ENCODE measurements at places on chromosomes 2 and 18.

DNA sequence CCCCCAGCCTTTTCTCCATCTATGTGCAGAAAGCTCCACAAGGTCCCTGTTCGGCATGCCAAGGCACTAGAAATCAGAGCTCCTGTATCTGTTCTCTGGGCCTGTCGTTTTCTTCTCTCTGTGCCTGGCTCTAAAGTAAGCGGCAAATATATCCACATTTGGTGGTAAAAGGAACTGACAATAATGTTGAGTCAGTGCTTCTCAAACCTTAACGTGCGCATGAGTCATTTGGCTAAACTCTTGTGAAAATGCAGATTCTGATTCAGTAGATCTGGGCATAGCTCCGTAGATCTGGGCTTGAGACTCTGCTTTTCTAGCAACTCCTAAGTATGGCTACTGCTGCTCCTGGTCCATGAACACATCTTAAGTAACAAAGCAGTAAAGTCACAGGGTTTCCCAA is 16.5 kb upstream of the ACSL3 start:
- no peak for DNase-seq

DNA sequence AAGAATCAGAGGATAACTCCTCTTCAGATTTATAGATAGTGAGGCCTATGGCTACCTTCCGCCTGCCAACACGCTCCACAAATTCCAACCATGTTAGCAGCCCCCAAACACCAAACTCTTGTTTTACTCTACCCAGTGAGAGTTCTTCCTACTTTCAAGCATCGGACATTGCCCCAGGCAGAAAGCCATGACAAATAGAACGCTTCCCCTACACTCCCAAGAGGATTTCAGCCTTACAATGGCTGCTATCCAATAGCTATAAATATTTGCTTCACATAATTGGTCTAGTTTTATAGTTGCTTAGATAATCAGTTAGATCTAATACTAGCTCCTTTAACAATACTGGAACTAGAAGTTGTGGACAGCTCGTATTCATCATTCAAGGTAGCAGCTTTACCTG is 503.4 kb upstream of the VRK2 start:
- no peak for DNase-seq

GRCh38 chr18:51168960-51169662 is 28.4 kb downstream of the MEX3C start:
- no peak for DNase-seq

GRCh38 chr18:23573626-23574431 is 12.5 kb downstream of the NPC1 start:
- peak; percentile 55 for DNase-seq

DNA sequence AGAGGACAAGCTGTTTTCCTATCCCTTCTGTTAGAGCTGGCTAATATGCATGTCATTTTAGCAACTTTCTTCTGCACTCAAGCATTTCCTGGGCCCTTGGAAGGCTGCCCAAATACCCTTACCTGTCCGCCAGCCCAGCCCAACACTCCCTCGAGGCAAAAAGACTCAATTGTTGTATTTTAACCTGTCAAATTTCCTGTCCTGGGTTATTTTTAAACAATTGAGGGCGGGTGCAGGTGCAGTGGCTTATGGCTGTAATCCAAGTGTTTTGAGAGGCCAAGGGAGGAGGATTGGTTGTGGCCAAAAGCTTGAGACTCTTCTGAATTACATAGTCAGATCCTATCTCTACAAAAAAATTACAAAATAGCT is 125.0 kb upstream of the ARHGAP28 start:
- DNase-seq, result no peak

DNA sequence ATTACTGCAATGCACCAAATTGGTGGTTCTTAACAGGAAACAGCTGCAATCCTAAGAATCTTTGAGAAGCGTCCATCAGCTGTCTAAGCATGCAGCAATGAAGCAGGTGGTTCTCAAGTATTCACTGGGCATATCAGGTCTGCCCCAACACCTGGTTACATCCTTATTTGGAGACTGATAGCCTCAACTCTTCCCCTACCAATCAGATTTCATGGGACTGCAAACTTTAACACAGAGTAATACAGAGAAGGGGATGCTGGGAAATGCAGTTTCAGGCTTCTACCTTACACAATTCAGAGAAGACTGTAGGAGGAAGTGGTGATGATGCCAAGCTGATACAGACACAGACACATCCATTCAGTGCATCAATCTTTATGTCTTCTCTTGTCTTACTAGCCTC is 240.5 kb downstream of the BCL2 start:
- DNase-seq, result no peak

All from hepatocyte (in vitro differentiated cells).